ENCODE measurements at places on chromosomes 5 and 9.

- no peak for DNase-seq
Observed at GRCh38 chr5:137833463-137833862, 34.2 kb upstream of the MYOT start.

DNA sequence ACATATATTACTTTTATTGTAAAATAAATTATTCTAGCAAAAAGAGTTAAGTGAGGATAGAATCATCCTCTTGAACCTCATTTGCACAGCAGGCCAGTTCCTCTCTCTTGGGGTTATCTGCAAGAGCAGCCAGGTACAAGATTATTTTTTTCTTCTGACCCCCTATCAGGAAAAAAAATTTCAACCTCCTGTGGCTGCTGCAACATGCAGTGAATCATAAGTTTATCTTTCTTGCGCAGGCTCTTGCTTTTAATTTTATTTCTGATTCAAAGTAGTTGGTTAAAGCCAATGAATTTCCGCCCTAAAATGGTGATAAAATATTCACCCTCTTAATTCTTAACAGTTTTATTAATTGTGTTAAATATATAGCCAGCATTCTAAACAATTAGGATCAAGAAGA is 69.7 kb upstream of the PPP3R2 start:
- no peak for DNase-seq

DNA sequence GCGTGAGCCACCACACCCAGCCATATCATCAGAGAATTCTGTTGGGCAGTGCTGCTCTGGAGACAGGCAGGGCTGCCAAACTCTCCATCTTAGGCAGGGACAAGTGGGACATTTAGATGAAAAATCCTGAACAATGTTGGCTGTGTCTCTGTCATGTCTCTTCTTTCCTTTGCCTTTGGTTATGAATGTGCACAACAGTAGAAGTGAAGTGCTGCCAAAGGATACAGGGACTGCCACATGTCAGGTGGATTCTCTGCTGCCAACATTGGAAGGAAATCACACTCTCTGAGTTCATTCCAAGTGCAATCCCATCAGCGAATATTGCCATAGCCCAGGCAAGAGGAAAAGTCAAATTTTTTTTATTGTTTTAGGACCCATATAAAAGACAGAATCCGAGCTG is 348.8 kb downstream of the TRPM3 start:
- no peak for DNase-seq

- DNase-seq, result no peak
Observed at GRCh38 chr5:150057996-150058395, 28.4 kb downstream of the CSF1R start.

DNA sequence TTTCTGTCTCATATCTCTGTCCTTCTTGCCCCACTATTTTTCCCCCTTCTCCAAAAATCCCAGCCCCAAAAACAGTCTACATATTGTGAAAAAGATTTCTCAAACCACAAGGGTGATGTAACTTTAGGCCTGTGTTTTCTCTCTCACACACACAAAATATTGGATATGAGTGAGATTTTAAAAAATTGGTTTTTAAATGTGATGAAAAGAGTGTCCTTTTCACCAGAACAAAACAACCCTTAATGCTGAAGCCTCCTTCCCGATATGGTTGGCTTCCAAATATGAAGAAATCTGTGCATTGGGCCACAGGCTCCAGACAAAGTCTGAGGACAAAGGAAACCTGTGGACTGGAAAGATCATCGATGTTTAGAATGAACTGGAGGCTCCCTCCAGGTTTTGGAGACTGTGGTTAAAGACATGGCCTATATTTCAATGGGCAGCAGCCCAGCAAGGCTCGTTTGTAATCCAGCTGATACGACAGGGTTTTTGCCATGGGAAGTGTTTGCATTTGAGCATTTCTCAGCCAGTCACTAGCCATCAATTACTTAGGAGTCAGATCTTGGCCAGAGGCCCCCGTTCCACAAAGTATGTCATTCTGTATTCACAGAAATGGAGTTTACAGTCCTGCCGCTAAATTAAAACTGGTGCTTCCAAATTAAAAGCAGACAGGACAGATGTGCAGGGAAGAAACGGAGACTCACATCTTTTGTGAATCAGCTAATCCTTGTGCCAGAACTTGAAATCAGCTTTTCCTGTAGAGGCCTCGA is 546.3 kb downstream of the EBF1 start:
- DNase-seq, result no peak

DNA sequence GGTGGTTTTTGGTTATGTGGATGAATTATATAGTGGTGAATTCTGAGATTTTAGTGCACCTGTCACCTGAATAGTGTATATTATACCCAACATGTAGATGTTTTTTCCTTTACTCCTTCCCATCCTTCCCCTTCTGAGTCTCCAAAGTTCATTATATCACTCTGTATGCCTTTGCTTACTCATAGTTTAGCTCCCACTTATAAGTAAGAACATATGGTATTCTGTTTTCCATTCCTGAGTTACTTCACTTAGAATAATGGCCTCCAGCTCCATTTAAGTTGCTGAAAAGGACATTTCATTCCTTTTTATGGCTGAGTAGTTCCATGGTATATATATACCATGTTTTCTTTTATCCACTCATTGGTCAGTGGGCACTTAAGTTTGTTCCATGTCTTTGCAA is 161.6 kb upstream of the CD180 start:
- no peak for DNase-seq

DNA sequence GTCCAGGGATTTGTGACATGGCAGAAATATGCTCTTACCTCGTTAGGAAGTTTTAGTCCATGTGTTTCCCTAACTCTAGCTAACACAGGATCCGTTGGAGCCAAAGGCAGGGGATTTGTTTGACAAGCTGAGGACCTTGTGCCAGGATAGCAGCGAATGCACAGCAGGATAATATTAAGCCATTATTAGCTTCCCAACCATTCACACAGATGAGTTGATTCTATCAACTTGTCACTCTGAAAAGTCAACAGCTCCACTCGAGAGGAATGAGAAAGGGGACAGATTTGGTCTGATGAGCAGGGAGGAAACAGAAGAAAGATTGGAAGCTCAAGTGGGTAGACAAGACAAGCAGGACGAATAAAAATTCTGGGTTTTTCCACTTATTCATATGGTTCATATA is 106.2 kb downstream of the FSTL4 start:
- DNase-seq, result no peak

DNA sequence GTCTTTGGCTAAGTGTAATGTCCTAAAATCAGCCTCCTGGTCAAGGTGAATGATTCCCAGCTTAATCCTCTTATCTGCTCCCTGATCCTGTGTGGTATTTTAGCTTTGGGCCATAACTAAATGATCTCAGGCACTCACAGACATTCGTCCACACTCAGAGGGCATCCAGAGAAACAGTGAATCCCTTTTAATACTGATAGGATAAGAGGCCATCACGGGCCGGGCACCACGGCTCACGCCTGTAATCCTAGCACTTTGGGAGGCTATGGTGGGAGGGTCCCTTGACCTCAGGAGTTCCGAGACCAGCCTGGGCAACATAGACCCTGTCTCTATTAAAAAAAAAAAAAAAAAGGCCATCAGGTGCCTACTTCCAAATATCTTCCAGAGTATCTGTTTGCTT is 6.3 kb downstream of the PDCL start:
- no peak for DNase-seq

DNA sequence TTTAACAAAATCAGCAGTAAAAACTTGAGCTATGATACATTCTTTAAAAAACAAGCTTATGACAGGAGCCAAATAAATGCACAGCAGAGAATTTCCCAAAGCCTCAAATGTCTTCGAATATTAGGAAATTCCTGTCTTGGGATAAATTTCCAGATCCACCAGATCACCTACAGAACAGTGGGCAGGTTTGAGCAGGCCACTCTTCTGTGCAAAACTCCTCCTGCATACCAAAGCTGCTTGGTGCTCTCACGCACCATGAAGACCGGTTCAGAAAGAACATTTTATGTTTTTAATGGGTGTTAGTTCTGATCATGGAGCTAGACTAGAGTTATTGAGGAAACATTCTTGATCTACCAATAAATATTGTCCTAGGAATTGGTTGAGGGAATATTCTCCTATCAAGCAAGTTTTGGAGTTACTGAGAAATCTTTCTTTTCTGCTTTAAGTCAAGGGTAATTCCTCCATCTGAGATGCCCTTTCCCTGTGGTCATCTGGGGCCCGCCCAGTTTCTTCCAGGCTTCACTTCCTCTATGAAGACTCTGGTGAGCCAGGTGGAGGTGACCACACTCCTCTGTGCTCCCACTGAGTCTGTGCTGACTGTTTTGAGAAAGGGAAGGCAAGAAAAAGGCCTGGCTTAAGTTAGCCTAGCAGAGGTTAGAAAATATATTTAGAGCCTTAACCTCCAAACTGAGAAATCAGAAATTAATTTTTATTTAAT is 17.9 kb downstream of the TNFSF15 start:
- DNase-seq, result no peak

DNA sequence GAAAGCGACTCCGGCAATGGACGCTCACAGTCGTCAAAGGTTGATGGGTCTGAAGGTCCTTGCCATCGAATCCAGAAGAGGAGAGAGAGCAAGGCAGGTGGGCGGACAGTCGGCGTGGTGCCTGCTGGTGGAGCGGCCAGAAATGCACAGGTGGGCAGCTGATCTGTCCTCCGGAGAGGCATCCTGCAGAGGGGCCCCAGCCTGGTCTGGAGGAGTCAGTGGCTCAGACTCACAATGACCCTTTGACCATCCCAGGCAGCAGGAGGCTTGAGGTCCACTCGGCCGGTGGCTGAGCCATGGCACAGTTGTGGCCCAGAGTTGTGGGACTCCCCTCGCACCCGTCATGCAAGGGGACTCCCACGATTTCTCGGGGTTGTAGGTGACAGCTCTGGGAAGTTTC is 34.4 kb upstream of the FCN2 start:
- DNase-seq, result no peak

GRCh38 chr5:126395198-126395597 is 28.0 kb upstream of the GRAMD2B start:
- no peak for DNase-seq

- DNase-seq, result no peak
Observed at GRCh38 chr5:57219386-57219785, 45.5 kb downstream of the GPBP1 start.

GRCh38 chr5:1412163-1412562 is 33.1 kb downstream of the SLC6A3 start:
- no peak for DNase-seq

DNA sequence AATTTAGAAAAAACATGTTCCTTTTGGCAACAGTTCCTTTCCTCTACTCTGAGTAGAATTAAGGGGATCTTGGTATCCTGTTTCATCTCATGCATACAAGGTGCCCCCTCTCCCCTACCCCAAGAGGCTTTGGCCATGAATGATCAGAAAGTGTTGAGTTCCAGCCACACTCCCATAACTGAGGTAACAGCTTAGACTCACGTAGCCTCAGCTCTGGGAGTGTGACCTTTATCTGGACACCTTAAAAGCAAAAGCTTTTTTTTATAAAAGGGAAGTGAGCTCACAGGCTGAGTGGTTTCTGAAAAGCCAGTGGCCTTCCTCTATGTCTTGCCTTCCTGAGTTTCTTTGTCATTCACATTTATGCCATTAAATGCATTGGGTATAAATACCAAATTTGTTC is 900 bp upstream of the HAVCR2 start:
- DNase-seq, result no peak

DNA sequence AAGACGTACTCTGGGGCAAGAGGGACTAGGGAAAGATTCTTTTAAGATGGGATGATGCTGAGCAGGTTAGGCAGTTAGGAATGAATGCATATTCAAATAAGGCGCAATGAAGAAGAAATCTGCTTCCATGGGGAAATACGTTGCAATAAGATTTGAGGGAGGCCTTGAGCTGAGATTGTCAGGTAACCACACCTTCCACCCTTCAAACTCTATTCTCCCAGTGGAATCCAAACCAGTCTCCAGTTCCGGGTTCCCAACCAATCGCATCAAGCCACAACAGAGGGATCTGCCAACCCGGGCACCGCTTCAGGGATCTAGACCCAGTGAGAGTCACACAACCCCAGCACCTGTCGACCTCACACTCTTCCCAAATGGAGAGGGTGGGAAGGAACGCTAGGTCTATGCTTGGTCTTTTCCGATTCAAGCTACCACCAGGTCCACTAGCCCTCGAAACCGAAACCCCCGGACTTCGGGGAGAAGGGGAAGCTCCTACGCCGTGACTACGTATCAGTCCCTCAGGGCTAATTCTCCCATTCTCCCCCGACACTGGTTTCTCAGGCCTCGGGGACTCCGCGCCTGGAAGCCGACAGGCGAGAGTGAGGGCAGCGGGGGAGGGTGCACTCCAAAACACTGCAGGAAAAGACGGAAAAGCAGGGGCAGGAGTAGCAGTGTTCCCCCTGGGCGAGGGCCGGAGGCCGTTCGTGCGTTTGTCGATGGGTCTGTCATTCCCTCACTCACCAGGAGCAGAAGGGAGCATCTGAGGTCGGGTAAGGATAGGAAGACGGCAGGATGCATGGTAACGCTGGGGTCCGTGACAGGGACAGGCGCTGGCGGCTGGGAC is 534 bp downstream of the ERP44 start:
- DNase-seq, result peak; percentile 15

DNA sequence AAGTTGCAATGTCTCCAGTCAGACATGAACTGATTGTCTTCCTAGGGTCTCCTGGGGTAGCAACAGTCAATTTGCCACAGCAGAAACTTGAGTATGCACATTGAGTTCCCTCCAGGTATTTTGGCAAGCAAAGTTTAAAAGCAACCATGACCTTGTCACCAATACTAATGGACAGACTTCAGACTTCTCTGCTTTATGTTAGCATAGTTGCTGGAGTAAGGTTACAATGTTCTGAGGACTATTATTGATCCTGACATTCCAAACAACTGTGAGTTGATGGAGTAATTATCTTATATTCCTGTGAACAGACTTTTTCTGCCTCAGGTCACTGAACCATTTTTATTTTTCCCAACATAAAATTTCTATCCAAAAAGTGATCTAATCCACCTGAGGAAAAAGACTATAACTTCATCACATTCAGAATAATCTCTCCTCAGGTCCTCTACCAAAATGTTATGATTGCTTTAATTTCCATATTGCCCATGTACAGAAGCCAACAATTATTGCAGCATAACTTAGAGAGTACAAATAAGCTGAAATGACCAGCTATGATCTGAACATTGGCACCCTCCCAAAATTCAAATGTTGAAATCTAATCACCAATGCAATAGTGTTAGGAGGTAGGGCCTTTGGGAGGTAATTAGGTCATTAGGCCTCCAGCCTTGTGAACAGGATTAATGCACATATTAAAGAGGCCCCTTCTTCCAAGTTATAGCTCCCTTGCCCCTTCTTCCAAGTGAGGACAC is 228.3 kb downstream of the PDE4D start:
- no peak for DNase-seq

Data from T-helper 9 cell (primary cell).